ENCODE measurements at places on chromosomes 12 and 14.

DNA sequence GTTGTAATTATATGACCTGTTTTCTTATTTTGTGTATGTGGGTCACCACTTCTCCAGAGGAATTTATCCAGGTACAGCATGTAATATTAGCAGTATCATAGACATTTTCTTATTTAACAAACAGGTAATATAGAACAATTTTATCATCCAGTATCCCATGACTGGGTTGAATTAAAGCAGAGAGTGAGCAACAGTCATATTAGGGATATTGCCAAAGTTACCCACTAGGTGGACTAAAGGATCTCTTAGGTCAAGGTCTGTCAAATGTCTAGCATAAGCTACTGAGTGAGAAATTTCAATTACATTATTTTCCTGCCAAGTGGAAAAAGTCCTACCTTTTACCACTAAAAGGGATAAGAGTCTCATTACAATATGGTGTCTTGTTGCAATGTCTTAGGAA, 62.1 kb upstream of the TRIM9 start:
- DNase-seq, result peak; percentile 36

GRCh38 chr14:41830714-41831406, 224.2 kb downstream of the LRFN5 start:
- DNase-seq, result no peak

- no peak for DNase-seq
Observed at GRCh38 chr14:61247935-61248334, 33.2 kb downstream of the TMEM30B start.

DNA sequence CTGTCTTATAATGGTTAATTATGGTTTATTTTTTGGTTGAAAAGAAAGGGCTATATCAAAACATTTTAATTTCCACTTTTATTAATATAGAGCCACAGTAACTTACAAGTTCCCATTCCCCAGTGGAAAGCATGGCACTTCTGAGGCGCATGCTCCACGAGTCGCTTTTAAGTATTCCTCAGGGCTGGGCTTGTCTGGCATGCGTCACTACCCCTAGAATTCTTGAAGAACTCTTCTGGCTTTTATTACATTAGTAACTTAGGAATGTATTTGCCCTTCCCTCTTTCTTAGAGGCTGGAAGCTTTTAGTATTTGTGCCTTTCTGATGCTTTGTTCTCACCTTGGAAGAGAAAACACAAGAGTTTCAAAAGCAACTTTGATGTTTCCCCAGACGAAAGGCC, 81.1 kb downstream of the ESR2 start:
- DNase-seq, result no peak

GRCh38 chr12:43914923-43915468, 79.1 kb downstream of the TMEM117 start:
- DNase-seq, result peak; percentile 12

- peak; percentile 8 for DNase-seq
Observed at GRCh38 chr12:69189378-69189978, 49.9 kb upstream of the CPSF6 start.

GRCh38 chr12:108734200-108734906, 3.0 kb upstream of the CORO1C start:
- peak; percentile 85 for DNase-seq

DNA sequence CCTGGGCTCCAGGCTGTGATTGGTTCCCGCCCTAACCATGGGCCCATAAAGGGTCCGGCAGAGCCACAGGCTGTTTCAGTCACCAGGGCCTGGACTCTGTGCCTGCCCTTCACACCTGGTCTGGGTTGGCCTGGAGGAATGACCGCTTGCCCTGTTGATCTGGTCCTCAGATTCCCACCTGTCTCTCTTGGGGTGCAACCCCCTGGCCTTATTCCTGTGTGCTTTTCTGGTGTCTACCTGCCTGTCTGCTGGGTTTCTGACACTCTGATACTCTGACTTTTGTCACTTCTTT, 2.9 kb upstream of the KRT83 start:
- no peak for DNase-seq

DNA sequence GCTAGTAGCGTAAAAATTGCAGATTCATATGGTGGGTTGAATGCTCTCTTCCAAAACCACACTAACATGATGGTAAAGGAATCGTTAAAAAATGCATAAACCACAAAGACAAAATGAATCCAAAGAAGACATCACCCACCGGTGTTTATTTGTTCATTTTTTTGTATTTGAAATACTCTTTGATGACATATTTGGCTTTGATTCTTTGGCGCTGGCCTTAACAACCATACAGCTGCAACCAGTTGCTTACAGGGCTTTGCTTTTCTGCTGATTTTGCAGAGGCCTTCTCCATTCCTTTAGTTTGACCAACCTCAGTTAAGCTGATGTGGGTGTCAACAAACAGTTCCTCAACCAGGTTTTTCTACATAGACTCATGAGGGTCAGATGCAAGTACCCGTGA, 103.5 kb downstream of the CACNA1C start:
- no peak for DNase-seq

DNA sequence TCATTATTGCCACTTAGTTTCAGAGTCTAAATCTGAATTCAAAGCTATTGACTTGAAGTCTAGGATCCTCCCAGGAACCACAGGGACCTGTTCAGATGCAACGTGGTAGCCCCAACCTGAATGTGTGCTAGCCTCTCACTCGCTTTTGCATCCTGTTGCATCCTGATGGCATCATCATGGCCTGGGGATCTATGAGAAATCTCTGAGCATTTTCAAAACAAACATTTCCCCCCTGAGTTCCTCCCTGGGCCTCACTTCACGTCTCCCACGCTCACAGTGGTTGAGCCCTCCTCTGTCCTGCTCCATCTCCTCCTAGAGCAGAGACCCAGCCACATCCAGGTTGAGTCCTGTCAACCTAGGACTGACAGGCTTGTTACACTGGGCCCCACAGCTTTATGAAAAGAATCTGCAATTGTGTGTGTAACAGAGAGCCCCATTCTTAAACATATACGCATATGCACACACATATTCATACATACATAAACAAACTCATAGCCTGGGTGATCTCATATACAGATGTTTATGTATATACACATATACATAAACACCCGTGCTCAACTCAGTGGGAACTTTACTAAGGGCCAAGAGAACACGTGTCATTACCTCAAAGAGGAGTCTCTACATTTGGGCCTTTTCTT, 5.4 kb upstream of the KRT72 start:
- DNase-seq, result no peak

DNA sequence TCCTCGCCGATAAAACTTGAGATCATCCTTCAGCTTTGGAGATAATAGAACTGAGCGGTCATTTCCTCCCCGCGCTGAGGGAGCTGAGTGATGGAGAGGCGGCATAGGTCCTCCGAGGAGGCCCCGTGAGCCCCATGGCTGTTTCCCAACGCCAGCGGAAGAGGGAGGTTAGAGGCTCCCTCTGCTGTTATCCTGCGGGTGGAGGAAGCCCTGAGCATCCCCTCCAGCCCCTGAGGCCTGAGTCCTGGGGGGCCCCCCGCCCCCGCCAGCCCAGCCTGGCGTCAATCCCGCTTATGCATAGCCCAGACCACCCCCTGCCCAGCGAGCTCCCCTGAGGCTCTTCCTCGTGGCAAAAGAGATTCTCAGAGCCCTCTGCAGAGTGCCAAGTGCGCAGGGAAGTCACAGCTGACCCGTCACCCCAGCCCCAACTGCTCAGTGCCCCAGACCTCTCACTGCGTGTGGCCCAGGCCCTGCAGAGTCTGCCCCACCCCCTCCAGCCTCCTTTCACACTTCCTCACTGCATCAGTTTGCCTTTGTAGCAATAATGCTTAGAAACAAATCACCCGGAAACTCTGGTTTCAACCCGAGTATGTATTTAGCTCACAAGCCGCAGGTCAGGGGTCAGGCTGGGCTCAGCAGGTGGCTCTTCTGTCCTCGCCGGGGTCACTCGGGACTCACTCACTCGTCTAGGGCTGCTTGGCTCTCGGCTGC, 44.7 kb upstream of the GALNT9 start:
- peak; percentile 86 for DNase-seq

GRCh38 chr14:61501714-61502458, 180.5 kb downstream of the PRKCH start:
- DNase-seq, result no peak

DNA sequence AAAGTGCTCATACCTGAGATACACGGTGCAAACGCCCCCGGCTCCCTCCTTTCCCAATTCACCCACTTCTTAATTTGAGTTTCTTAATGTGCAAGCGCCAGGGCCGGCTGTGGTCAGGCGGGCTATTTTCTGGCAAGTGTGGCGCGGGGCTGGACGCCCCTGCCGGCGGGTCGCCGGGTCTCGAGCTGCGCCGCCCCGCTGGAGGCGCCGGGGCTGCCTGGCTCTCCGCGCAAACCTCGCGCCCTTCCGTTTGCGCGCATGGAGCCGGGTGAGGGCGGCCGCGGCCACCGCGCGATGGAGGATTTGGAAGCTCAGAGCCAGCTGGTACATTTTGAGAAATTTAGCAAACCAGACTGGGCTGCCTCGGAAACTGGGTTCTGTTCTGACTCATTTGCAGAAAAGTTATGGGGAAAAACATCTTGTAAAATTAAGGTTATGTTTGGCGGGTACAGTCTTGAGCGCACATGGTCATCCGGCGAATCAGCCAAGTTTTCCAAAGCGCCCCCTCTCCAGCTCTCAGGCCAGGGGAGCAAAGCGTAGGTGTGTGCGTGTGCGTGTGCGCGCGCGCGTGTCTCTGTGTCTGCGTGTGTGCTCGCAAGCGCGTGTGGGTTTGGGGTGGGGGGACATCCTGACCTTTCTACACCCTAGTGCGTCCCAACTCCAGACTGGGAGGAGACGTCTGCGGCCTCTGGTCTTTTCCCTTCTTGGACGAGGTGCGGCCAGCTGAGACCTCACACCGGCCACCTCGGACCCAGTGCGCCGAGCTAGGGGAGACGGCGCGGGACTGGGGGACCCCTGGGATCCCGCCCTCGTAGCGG, 6.5 kb upstream of the OTX2 start:
- DNase-seq, result no peak
